ENCODE measurements at places on chromosomes 4 and X.

DNA sequence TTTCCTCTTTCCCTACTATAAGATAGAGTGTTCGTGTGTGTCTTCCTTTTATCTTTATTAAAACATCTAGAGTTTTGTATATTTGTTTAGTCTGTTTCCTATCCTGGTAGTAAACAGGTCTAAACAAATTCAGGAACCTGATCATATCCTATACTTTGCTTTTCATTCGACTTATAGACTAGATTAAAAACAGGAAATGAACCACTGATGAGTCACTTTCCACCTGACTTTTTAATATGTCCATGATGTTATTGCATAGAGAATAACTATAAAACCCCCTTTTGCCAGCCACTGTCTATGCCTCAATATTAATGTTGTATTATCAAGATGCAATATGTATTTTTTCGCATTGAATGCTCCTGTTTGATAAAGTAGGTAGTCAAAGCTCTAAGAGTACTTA, 1794.0 kb downstream of the STIM2 start:
- no peak for DNase-seq

- no peak for DNase-seq
These were observed 13.1 kb upstream of the KIAA0232 start for GRCh38 chr4:6769233-6769988.

- DNase-seq = no peak
These were observed 100.3 kb downstream of the EMCN start for GRCh38 chr4:100417565-100417964.

DNA sequence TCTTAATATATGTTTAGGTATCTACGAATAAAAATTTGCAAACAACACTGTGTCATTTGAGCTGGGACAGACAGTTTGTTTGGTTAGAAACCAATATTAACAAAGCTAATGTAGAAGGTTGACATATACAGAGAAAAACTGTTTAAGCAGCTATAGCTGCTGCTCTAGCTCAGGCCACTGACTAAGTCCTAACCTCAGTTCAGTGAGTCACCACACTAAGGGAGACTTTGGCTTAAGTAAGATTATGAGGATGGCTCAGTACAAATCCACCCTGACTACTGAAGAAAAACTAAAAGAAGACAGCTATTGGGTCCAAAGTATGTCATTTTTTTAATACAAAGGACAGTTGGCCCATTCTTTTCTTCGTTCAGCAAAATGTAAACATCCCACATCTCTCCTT, 717.3 kb upstream of the ACTRT1 start:
- no peak for DNase-seq

- no peak for DNase-seq
These were observed 214.0 kb upstream of the SLIT2 start for GRCh38 chr4:20037745-20038144.

DNA sequence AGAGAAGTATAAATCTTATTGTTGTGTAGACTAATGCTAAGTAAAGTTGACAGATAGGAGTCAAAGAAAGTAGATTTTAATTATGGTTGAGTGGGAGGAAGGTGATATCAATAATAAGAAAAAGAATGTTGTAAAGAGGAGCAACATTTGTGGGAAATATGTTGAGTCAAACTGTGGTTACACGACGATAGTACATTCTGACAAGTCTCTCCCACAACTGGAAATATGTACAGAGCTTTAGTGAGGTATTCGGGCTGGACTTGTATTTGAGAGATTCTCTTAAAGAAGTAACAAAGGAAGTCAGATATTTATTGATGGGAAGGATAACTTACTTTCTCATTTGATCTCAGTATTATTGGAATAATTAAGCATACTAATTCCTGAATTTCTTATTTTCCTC, 525.3 kb upstream of the MAGEB2 start:
- no peak for DNase-seq

GRCh38 chr4:26051240-26051639, 137.2 kb downstream of the SMIM20 start:
- no peak for DNase-seq

GRCh38 chrX:3811331-3812311, 98.2 kb upstream of the PRKX start:
- peak; percentile 53 for DNase-seq

DNA sequence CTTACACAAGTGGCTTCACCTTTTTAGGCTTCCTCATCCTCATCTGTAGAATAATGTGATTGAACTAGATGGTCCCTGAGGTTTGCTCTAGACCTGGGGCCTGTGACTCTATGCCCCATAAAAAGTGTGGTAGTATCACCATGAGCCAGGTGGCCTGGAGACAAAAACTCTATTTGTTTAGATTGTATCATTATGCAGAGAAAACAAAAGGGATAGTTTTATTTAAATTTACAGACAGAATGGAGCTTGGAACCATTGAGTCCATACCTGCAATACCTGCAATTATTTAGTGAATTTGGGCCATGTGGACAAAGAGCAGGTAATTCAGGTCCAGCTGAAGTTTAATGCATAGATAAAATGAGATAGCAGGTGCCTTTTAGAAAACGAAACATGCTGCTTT, 139.5 kb upstream of the RPL34 start:
- DNase-seq = no peak

- no peak for DNase-seq
These were observed 76.2 kb upstream of the SCOC start for GRCh38 chr4:140297221-140297570.

DNA sequence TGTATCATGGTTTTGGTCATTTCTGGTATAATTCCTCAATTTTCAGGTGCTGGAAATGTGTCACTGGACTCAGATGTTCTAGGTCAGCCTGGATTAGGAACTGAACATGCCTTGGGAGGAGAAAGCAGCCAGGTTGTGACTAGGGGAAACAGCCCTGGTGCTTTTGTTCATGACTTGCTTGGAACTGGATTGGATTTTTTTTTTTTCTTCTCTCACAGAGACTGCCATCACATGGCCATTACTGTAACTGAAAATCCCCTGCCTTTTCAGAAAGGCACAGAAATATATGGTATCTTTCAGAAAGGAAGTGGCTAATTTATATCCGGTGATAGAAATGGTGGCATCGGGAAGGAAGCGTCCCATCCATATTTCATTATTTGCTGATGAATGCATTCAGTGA, 34.6 kb downstream of the SEPTIN11 start:
- DNase-seq = no peak

GRCh38 chrX:36434522-36434921, 515.0 kb downstream of the CFAP47 start:
- DNase-seq = no peak

DNA sequence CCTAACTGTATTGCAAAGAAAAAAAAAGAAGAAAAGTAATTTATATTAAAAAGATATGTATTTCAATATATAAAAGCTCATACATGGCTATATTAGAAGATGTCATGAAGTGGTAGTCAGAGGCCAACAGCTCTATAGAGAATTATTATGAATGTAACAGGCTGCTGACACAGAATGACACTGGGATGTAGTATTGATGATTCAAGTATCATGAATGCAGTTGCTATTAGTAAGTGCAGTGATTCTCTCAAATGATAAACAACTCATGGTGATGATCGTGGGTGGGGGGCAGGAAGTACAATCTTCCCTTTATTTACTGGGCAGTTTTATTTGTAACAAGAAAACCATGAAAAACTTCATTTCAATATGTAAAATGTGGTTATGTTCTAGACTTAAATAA, 124.6 kb downstream of the COL4A6 start:
- no peak for DNase-seq

DNA sequence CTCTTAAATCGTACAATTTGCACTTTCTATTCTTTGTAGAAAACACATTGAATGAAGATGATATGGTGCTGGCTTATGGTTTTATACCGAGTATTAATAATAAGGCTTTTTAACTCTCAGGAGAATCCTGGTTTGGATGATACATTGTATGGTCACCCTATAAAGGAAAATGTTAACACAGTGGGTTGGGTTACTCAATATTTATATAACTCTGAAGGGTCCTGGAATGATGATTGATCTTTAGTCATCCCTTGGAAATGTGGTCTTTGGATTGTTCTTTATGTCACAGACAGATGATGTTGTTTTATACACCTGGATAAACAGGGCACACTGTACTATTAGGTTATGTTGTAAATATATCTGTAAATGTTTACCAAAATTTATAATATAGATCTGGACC, 496.2 kb upstream of the NDST4 start:
- DNase-seq = no peak

- no peak for DNase-seq
These were observed 175.0 kb upstream of the UGT8 start for GRCh38 chr4:114423582-114423981.

- no peak for DNase-seq
These were observed 188.9 kb downstream of the CAMK2D start for GRCh38 chr4:113572620-113573019.

- peak; percentile 69 for DNase-seq
These were observed 206.3 kb downstream of the SLC7A11 start for GRCh38 chr4:138035781-138036258.

- no peak for DNase-seq
These were observed 186.0 kb downstream of the MID1IP1 start for GRCh38 chrX:38987198-38987651.

- no peak for DNase-seq
These were observed 159.9 kb downstream of the CAMK2D start for GRCh38 chr4:113601636-113602035.

GRCh38 chr4:85200106-85200505, 233.6 kb upstream of the WDFY3 start:
- no peak for DNase-seq

DNA sequence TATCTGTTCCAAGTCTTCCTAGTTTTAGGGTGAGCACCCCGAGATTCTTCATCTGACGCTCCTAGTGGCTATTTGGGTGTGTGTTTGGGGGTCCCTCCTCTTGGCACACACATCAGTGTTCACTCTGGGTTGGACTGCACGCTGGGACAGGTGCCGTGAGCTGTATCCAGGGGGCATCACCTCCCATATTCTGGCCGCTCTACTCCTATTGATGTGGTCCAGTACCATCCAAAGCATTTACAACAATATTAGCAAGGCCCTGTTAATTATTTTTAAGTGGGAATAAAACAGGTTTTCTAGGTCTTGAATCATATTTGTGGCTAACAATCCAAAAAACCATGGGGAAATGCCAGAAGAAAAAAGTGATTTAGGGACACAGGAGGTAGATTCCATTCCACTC, 26.4 kb downstream of the CYTL1 start:
- DNase-seq = no peak

- DNase-seq = peak; percentile 26
These were observed at the start of gene MAGED2 for GRCh38 chrX:54807524-54808108. TSS of gene MAGED2 (plus strand) at chrX:54807745. CDS start at chrX:54809332, 1,587 bp downstream.

- DNase-seq = peak; percentile 41
These were observed 200.4 kb downstream of the PTTG2 start for GRCh38 chr4:38160487-38161207.

- DNase-seq = no peak
These were observed 513.7 kb downstream of the RPA4 start for GRCh38 chrX:97397371-97397770.

DNA sequence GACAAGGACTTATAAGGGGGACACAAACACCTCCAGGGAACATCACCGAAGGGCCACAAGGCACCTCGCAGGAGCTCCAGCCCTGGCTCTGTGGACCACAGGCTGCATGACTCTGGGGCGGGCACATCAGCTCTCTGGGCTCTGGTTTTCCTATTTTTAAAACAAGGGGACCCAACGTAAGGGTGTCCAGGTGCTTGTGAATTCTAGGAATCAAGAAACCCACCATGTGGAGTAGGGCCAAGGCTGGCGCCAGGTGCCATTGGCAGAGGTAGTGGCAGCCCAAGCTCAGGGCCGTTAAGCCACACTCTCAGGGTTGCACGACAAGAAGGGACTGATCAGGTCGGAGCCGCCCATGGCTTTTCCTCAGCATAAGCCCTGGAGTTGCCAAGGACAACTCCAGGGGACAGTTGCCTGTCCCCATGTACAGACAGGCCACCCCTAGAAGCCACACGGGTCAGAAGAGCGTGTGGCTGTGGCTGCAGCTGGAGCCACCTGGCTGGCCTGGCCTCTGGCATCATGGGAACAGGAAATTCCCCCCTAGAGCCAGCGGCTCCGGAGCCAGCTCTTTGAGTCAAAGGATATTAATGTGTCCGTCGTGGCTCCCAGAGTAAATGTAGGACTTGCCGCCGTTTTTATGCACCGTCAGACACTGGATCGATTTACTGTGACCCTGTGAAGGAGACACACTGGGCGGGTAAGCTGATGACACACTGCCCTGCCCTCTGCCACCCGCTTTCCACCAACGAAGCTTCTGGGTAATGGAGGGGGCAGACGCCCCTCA, 32.5 kb downstream of the WDR1 start:
- DNase-seq = no peak

DNA sequence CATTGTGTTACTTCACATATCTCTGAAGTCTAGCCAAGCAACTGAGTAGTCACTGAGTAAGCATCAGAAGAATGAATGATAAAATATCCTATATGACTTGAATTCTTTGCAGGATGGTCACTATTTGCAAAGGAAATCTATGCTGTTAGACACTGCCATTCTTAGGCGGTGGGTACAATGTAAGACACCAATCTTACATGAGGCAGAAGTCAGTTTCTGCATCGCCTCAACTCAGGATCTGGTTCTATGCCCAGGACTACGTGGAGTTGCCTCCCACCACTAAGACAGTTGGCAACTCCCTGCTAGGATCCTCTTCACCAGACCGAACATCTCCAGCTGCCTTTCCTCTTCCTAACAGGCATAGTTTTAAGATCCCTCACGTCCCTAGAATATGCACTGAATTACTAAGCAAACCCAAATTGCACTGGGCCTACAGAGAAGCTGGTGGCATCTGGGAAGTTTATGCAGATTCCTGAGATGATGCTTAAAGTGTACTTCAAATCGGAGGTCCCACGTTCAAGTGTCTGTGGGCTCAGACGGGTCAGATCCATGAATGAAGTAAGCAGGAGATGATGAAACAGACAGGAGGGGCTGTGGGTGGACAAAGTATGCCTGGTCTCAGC, 45.6 kb downstream of the SEL1L3 start:
- DNase-seq = no peak

DNA sequence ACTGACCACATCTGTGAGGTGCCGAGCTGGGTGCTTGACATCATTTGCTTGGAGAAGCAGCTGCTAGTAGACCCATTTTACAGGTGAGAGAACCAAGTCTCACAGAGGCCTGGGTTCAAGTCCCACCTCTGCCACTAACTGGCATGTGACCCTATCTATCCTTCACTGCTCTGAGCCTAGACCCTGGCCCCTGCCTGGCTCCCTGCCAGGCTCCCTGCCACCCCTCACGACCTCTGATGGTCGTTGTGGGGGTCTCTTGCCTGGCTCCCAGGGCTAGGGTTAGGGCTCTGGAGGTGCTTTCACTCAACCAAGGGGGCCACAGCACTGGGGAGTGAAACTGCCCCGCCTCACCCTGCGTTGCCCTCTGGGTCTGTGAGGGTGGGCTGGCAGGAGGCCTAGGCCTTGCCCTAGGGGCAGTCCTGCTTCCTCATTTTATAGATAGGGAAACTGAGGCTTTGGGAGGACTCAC, 7.2 kb upstream of the ADD1 start:
- no peak for DNase-seq

DNA sequence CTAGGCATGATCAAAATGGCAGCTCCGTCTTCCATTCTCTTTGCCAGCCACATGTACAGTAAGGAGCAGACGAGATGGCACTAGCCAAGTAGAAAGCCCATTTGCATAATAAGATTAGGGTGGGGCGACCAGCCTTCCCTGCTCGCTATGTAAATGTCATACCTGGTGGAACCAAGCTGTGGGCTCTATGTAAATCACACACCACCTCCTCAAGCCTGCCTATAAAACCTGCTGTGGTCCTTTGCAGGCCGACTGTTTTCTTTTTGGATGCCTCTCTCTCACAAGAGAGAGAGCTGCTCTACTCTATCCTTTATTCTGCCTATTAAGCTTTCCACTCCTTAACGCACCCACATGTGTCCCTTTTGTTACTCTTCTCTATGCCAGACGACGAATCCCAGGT, 1472.7 kb downstream of the ARAP2 start:
- DNase-seq = no peak
